ENCODE measurements at places on chromosomes 1 and 21. TPM values are rescaled to one million over a fixed set of nuclear protein-coding genes. Genes with fewer than 3 reads are reported as not detected.

Gene BRINP3
- polyA plus RNA-seq = 0.09 TPM

Gene WDR64
- polyA plus RNA-seq = not detected

Gene ELF3
- polyA plus RNA-seq = 0.72 TPM

Gene CIART
- polyA plus RNA-seq = 9.4 TPM

Gene LRRC53
- polyA plus RNA-seq = not detected

Gene NGF
- polyA plus RNA-seq = 6.7 TPM

Gene SDC3
- 21.7 TPM for polyA plus RNA-seq

Gene CAMSAP2
- 24.2 TPM for polyA plus RNA-seq

Gene FAM151A
- polyA plus RNA-seq = not detected

Gene PAPPA2
- 0.29 TPM for polyA plus RNA-seq

GRCh38 chr1:206728697-206728987 lies 41.9 kb upstream of the IL19 start:
- DNase-seq = no peak

DNA sequence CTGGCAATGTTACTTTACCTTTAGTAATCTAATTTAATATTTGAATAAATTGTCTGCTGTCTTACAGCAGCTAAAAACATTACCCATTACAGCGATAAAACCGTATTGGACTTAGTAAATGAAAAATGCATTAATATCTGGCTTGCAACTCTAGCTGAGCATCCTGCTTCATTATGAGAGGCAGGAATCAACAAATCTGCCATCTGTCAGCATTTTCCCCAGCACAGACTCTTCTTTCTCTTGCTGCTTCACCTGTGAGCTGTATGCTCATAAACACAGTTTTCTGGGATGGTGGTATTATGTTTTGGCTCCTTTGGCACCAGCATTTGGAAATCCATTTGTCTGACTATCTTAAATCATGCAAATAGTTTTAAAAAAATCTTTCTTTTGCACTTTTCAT lies 487.1 kb downstream of the KCNT2 start:
- no peak for DNase-seq

- no peak for DNase-seq
Observed at GRCh38 chr1:192552760-192553191, 22.8 kb upstream of the RGS1 start.

DNA sequence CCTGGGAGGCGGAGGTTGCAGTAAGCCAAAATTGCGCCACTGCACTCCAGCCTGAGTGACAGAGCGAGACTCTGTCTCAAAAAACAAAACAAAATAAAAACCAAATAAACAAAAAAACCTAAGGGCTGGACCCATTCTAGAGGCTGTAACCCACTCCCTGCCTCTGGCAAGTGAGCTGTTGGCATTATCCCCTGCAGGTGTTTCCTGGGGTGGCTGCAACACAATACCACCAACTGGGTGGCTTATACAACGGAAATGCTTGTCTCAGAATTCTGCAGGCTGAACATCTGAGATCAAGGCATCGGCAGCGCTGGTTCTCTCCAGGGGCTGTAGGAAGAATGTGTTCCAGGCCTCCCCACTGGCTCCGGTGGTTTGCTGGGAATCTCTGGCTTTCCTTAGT lies 15.2 kb downstream of the LRRC38 start:
- no peak for DNase-seq

DNA sequence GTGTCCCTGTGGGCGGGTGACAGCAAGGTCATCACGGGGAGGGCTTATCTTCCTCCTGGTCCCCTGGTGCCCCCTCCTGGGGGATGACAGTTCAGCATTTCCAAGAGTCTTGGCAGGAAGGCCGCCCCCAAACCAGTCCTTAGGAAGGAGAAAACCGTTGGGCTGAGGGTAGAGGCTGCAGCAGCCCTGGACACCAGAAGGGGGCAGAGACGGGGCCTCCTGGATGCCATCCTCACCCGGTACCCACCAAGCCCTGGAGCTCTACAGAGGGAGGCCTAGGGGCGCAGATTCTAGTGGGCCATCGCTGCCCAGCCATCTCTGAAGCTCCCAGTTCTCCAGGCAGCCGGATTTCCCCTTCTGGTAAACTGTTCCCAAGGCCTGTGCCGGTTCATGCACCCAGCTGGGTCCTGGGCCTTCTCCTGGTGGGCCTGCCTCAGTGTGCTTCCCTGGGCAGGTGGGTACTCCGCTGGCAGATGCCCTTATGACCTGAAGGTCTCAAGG lies 14.8 kb upstream of the ZNF669 start:
- no peak for DNase-seq

DNA sequence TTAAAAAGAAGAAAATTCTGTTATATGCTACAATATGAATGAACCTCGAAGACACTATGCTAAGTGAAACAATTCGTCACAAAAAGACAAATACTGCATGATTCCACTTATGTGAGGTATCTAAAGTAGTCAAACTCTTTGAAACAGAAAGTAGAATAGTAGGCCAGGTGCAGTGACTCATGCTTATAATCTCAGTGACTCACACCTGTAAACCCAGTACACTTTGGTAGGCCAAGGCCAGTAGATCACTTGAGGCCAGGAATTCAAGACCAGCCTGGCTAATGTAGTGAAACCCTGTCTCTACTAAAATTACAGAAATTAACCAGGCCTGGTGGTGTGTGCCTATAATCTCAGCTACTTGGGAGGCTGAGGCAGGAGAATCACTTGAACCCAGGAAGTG lies 25.7 kb downstream of the EPHA10 start:
- no peak for DNase-seq

- DNase-seq = no peak
Observed at GRCh38 chr1:40382108-40382460, 8.6 kb downstream of the SMAP2 start.

GRCh38 chr1:212819726-212820125 lies 27.7 kb downstream of the SPATA45 start:
- DNase-seq = no peak

DNA sequence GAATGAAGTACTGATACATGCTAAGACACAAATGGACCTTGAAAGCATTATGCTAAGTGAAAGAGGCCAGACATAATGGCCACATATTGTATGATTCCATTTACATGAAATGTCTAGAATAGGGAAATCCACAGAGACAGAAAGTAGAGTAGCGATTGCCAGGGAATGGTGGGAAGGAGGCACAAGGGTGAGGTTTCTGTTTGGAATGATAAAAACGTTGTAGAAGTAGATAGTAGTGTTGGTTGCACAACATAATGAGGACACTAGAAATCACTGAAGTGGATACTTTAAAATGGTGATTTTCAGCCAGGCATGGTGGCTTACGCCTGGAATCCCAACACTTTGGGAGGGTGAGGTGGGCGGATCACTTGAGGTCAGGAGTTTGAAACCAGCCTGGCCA lies 97.6 kb upstream of the VANGL1 start:
- no peak for DNase-seq

DNA sequence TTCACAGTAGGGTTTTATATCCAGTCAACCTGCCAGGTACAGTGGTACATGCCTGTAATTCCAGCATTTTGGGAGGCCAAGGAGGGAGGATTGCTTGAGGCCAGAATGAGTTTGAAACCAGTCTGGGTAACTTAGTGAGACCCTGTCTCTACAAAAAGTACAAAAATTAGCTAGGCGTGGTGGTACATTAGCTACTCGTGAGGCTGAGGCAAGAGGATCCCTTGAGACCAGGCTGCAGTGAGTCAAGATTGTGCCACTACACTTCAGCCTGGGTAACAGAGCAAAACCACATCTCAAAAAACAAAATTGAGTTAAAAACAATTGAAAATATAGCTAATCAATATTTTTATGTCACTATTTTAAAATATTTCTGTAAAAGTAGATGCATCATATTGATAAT lies 33.2 kb downstream of the DDI2 start:
- no peak for DNase-seq

DNA sequence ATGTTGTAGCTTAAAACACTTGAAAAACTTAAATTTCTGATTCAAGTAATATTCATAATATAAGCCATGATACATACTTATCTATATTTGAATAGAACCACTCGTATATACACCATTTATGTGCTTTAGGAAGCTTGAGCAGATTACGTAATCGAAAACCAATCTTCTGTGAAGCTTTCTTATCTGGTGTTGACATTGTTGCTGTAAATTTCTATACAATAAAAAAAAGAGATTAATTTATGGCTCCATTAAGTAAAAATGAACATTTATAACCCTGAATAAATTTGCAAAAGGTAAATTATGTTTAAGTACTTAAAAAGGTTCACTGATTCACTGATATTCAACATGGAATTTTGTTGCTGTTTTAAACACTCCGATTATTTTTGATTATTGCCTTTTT lies 21.4 kb downstream of the LIN9 start:
- no peak for DNase-seq

GRCh38 chr1:207883660-207884250 lies 27.2 kb downstream of the CD34 start:
- no peak for DNase-seq

Measured in AG04450 (cell line).